ENCODE measurements at places on chromosomes 7 and 10.

GRCh38 chr7:96669812-96670211 lies 39.8 kb downstream of the SEM1 start:
- no peak for DNase-seq

- DNase-seq: no peak
These were observed 9.4 kb upstream of the PGAM1 start for GRCh38 chr10:97416565-97416964.

DNA sequence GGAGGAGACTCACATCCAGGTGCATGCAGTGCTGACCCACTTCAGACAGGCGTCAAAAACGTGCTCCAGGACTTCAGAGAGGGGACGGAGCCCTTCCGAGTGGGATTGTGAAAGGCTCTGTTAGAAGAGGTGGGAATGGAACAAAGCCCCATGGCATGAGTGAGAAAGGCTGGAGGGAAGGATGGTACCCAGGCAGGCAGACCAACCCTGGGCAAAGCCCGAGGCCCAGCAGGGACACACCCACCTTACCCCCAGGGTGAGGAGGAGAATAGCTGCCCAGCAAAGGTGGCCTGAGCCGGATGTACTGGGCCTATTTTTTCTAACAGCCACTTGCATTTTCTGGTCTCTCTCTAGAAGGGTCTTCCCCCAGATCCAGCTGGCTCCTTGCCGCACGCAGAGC lies 14.8 kb downstream of the CHAT start:
- DNase-seq: no peak

DNA sequence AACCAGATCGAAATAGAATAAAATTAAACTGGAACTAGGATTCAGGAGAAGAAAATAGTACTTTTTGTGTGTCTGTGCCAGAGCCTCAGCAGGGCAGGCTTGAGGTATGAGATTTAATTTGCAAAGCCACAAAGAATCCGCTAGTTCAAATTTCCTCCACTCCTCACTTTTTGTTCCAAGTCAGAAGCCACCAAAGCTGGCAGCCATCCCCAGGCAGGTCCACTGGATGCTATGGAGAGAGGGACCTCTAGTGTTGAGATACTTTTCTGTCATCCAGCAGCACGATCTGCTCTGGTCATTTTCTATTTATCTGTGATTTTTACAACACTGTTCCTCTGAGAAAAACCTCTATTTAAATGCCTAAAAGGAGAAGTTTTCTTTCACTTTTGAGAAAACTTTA lies 147.9 kb upstream of the FRMD4A start:
- peak; percentile 54 for DNase-seq

- peak; percentile 31 for DNase-seq
These were observed 44.3 kb downstream of the MACC1 start for GRCh38 chr7:20172736-20173334.

GRCh38 chr10:79112881-79113431 lies 44.2 kb downstream of the ZMIZ1 start:
- peak; percentile 36 for DNase-seq

DNA sequence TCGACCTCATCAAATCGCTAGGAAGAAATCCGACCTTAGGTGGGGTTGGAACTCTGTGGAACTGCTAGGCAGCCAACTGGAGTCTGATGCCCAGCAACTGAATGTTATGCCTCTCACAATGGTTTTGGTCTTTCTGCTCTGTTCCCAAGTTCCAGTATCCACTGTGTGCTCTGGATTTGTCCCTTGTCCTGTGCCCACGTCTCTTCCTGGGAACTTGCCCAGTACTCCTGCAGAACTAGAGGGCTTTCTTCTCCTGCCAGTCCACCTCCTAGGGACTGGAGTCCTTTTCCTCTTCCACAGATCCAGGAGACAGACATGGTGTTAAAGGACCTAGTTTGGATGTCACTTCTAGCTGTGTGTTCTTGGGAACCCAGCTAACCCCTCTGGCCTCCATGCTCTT lies 26.6 kb downstream of the PRTFDC1 start:
- no peak for DNase-seq

DNA sequence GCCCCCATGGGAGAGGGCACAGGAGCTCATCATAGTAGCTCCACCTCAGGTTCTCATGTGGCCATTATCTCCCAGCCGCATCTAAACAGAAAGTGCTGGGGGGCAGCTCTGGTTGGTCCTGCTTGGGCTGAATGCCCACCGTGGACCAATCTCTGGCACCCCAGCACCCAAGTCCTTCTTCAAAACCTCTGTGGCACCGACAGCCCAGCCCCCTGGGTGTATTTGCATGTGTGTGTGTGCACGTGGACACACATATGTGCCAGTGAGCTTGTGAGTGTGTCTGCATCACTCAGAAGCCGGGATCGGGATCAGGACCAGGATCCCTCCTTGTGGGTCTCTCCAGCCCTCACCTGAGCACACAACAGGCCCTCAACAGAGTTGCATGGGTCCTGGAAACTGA lies 68.2 kb downstream of the ALOX5 start:
- no peak for DNase-seq

GRCh38 chr7:32511791-32512190 lies 16.5 kb downstream of the AVL9 start:
- no peak for DNase-seq
